ENCODE measurements at places on chromosomes 7 and 10. TPM values are rescaled to one million over a fixed set of nuclear protein-coding genes. Genes with fewer than 3 reads are reported as not detected.

GRM3 gene
- not detected for total RNA-seq

TCAF2 gene
- 36.5 TPM for total RNA-seq

- peaks cover 3% of the 10 kb centered on the region for H3K4me1 ChIP-seq
- no peak overlapping the region for H3K27ac ChIP-seq
- H3K36me3 ChIP-seq = peaks cover 8% of the 10 kb centered on the region
- no peak for DNase-seq
These were observed 6.6 kb upstream of the ITIH2 start for GRCh38 chr10:7696545-7696944.

CDHR3 gene
- 0.79 TPM for total RNA-seq

ATOH7 gene
- not detected for total RNA-seq

- no peak overlapping the region for H3K4me3 ChIP-seq
- no peaks in the 10 kb centered on the region for H3K4me1 ChIP-seq
- peaks cover 10% of the 10 kb centered on the region for H3K27me3 ChIP-seq
- no peak overlapping the region for H3K27ac ChIP-seq
- no peak for DNase-seq
These were observed 77.5 kb upstream of the EEPD1 start for GRCh38 chr7:36075561-36075960.

DNA sequence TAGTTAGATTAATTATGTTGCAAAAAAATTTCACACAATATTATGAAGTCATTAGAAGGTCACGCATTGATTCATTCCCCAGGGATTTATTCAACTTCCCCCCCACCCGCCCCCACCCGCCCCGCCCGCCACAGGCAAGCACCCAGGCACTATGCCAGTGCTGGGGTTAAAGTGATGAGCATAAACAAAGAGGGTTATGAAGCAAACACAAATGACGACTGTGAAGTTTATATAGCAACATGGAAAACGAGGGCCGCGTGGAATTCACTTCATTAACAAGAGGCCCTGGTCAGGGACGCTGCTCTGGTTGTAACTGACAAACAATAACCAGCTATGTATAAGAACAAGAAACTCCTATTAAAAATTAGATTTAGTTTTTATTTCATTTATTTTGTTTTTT lies 656.5 kb upstream of the COBL start:
- no peak overlapping the region for H3K4me3 ChIP-seq
- no peak overlapping the region for H3K27ac ChIP-seq
- no peaks in the 10 kb centered on the region for H3K4me1 ChIP-seq

GRCh38 chr10:103481974-103482531 lies 3.0 kb upstream of the CALHM3 start:
- no peaks in the 10 kb centered on the region for H3K27me3 ChIP-seq
- no peak overlapping the region for H3K4me3 ChIP-seq
- peak; percentile 29 for DNase-seq
- H3K4me1 ChIP-seq = no peaks in the 10 kb centered on the region

HSPA12A gene
- total RNA-seq = 0.72 TPM

DNA sequence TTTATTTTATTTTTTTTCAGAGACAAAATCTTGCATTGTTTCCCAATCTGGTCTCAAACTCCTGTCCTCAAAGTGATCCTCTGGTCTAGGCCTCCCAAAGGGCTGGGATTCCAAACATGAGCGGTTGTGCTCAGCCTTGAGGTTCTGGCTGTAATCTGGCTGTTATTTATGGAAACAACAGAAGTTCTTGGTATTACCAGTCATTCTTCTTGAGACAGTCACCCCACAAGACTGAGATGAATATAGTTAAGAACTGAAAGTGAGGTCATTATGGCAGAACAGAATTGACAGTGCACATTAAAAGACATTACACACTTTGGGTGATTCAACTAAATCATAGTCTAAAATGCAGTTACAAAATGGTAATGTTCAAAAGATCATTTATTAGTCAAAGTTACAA lies 719.5 kb downstream of the ZWINT start:
- H3K36me3 ChIP-seq = no peaks in the 10 kb centered on the region
- no peaks in the 10 kb centered on the region for H3K27me3 ChIP-seq
- H3K27ac ChIP-seq = no peak overlapping the region
- H3K4me3 ChIP-seq = no peak overlapping the region
- H3K4me1 ChIP-seq = no peaks in the 10 kb centered on the region
- no peak for DNase-seq

STOX1 gene
- 0.19 TPM for total RNA-seq

DNA sequence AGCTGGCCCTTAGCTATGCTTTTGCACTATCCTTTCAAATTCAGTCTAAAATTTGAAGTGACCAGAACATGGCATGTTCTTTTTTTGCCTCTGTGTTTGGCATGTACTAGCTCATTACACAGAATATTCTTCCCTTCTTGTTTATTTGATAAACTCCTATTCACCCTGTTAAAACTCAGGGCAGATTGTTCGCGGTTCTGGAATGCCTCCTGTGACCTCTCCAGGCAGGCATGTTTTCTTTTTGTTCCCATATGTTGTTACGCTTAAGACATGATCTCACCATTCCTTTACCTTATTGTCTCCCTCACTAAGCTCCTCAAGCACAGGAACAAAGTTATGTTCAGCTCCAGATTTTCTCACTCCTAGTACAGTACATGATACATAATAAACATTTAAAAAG lies 181.7 kb downstream of the CCSER2 start:
- no peak overlapping the region for H3K4me3 ChIP-seq
- no peaks in the 10 kb centered on the region for H3K4me1 ChIP-seq
- H3K27me3 ChIP-seq = no peaks in the 10 kb centered on the region
- peaks cover 5% of the 10 kb centered on the region for H3K36me3 ChIP-seq

GRCh38 chr7:33900501-33900900 lies 4.8 kb upstream of the BMPER start:
- H3K36me3 ChIP-seq = peaks cover 2% of the 10 kb centered on the region
- H3K4me1 ChIP-seq = peaks cover 14% of the 10 kb centered on the region
- peaks cover 75% of the 10 kb centered on the region for H3K27me3 ChIP-seq
- no peak overlapping the region for H3K4me3 ChIP-seq
- no peak for DNase-seq

MOGAT3 gene
- not detected for total RNA-seq

GATA3 gene
- 40.4 TPM for total RNA-seq

DNA sequence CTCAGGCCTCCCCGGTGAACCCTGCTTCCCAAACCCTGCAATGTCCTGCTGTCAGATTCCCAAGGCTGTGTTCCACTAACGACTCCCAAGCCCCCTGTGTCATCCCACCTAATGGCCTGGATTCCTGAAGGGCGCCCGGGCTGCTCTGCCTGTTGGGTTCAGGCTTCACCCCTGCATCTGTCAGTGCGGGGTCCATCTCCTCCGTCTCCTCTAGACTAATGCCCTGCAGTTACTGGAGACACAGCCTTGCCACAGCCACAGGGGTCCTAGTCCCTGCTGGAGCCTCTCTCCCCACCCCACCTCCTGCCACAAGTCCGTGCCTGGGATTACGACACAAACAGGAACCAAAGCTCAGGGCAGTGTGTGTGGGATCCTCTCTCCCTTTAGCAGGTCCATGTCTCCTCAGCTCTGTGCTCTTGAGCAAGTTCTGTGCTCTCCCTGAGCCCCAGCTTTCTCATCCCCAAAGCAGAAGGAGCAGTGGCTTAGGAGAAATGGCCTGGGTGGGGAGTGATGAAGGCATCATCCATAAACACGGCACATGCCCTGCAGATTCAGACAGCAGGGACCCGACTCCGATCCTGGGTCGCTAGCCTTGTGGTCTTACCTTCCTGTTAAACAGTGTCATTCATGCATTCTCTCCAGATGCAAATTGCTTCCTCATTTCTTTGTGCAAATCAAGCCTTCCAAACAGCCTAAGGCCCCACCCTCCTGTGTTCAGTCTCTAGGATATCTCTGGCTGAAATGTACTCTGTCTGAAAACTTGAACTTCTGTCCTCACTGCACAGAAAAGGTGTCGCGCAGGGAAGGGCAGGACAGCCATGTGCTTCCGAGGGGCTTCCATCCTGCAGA lies 8.2 kb upstream of the RBP3 start:
- H3K4me1 ChIP-seq = no peaks in the 10 kb centered on the region
- no peaks in the 10 kb centered on the region for H3K36me3 ChIP-seq
- H3K4me3 ChIP-seq = no peak overlapping the region
- H3K27ac ChIP-seq = no peak overlapping the region
- peaks cover 23% of the 10 kb centered on the region for H3K27me3 ChIP-seq
- no peak for DNase-seq

CWF19L1 gene
- total RNA-seq = 54.4 TPM

ZDHHC4 gene
- 48.9 TPM for total RNA-seq

SUN3 gene
- not detected for total RNA-seq

DNA sequence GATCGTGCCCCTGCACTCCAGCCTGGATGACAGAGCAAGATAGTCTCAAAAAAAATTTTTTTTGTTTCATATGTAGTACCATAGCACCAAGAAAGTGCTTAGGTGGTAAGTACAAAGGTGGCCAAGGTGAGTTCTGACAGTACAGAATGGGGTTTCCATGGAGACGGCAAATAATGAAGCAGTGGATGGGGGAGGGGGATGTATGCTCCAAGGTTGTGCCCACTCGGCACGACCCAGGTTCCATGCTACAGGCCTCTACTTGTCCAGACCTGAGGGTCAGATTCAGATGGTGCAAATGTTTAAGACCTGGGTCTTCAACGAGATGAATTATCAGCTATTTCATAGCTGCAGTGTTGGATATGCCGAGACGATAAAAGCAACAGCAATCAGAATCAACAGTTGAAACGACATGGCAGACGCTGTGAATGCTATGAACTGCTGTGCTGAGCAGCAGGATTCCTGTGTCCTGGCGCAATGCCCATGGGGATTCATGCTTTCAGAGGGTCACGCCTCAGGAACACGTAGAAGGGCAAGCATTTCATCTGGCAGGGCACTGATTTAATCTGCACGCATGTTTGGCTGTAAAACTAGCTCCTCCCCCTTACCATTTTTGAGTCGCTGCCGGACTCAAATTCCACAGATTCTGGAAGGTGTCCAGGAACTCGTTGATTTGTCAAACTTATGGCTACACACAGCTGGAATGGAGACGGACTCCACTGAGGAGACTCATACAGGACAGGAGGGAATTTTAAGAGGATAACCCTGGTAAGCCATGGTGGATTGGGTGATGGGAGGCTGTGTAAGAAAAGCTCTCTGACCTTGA lies 256.5 kb downstream of the FRMD4A start:
- no peak overlapping the region for H3K27ac ChIP-seq
- DNase-seq = no peak
- no peak overlapping the region for H3K4me3 ChIP-seq

BAIAP2L1 gene
- total RNA-seq = 9.6 TPM

DNA sequence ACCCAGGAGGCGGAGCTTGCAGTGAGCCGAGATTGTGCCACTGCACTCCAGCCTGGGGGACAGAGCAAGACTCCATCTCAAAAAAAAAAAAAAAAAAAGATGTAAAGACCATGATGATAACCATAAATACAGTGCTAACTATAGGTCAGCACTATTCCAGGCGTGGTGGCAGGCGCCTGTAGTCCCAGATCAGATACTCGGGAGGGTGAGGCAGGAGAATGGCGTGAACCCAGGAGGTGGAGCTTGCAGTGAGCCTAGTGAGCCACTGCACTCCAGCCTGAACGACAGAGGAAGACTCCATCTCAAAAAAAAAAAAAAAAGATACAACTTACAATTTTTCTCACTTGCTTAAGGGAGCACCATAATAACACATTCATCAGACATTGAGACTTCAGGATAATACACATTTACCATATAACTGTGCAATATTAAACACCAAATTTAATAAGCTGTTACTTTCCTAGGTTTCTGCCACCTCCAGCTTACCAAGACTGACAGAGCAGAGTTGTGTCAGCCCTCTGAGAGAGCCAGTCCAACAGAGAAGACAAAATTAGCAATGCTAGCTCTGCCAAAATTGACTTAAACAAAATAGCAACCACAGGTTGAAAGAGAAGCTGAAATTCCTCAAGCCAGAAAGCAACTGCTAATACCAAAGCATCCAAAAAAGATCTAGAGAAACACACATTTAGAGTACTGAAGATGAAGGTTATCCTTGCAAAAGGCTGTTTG lies 8.2 kb downstream of the DNA2 start:
- peaks cover 5% of the 10 kb centered on the region for H3K36me3 ChIP-seq
- no peaks in the 10 kb centered on the region for H3K4me1 ChIP-seq
- no peak overlapping the region for H3K4me3 ChIP-seq
- DNase-seq = no peak

DNA sequence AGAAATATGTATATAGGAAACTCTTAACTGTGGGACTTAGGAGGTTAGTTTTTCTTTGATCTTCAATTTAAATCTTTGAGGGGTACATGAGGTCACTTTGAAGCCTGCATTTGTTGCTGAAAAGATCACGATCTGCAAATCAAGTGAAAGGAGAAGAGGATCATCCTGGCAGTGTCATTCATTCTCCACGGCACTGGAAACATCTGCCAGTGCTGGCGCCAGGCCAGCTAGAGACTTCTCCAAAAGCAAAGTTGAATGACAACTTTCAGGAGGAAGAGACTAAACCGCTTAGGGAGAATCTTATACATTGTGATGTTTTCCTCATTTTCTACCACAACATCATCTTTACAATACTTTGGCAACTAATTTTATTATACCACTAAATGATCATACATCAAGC lies 42.5 kb downstream of the MRC1 start:
- H3K27ac ChIP-seq = no peak overlapping the region
- peaks cover 6% of the 10 kb centered on the region for H3K4me1 ChIP-seq
- no peak for DNase-seq
- no peaks in the 10 kb centered on the region for H3K36me3 ChIP-seq
- H3K4me3 ChIP-seq = no peak overlapping the region
- H3K27me3 ChIP-seq = no peaks in the 10 kb centered on the region

EN2 gene
- total RNA-seq = not detected

ASIC3 gene
- 14.4 TPM for total RNA-seq

SH3PXD2A gene
- 10.2 TPM for total RNA-seq

DNA sequence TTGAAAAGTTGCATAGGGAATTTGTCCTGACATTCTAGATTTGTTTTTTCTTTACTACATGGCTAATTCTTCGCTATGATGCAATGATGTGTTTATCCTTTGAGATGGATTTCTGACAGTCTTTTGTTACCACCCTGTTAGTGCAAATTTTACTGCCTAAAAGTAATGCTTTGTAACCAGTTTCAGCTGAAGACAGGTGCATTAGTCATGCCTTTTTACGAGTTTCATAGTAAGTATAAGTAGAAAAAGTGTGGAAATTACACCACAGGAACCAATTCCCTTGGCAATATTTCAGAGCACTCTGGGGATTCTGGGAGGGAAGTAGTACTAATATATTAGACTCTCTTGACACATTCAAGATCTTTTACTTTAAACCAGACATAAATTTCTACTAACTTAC lies 257.8 kb upstream of the DKK1 start:
- no peak for DNase-seq
- no peak overlapping the region for H3K4me3 ChIP-seq
- H3K27ac ChIP-seq = no peak overlapping the region
- no peaks in the 10 kb centered on the region for H3K27me3 ChIP-seq
- no peaks in the 10 kb centered on the region for H3K4me1 ChIP-seq

- peaks cover 61% of the 10 kb centered on the region for H3K27me3 ChIP-seq
- H3K4me3 ChIP-seq = peak overlapping the region; percentile 76
- no peak overlapping the region for H3K27ac ChIP-seq
- DNase-seq = no peak
These were observed 305.3 kb downstream of the PRPF18 start for GRCh38 chr10:13892001-13892491.

ACTA2 gene
- total RNA-seq = 76.9 TPM
